ENCODE measurements at places on chromosomes 13 and 19. TPM values are rescaled to one million over a fixed set of nuclear protein-coding genes. Genes with fewer than 3 reads are reported as not detected.

DNA sequence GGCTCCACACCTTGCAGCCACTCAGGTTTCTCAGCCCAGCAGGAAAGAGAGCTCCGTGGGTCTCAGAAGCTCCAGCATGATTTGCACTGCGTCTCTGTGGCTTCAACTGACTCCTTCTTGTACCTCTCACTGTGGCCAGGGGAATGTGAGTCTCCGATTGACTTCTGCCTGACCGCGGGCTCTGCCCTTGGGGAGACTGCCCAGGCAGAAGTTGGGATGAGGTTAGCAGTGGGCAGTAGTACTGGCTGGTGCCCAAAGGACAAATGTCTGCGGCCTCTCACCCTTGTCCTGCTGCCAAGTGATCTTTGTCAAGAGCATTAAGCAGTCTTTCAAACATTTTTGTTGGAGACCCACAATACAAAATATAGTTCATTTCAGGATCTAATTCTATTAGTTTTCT, 34.4 kb upstream of the FXYD3 start:
- no peaks in the 10 kb centered on the region for H3K27me3 ChIP-seq
- no peak overlapping the region for H3K4me3 ChIP-seq
- no peaks in the 10 kb centered on the region for H3K36me3 ChIP-seq
- no peaks in the 10 kb centered on the region for H3K4me1 ChIP-seq
- no peak overlapping the region for H3K27ac ChIP-seq
- no peak for DNase-seq

- H3K27ac ChIP-seq: no peak overlapping the region
- DNase-seq: peak; percentile 84
- no peak overlapping the region for H3K4me3 ChIP-seq
- no peaks in the 10 kb centered on the region for H3K4me1 ChIP-seq
- no peaks in the 10 kb centered on the region for H3K27me3 ChIP-seq
Measured at GRCh38 chr19:18167975-18168645, 5.5 kb upstream of the IFI30 start.

The S1PR4 gene
- not detected for total RNA-seq

- H3K27me3 ChIP-seq: no peaks in the 10 kb centered on the region
- H3K36me3 ChIP-seq: no peaks in the 10 kb centered on the region
- no peak for DNase-seq
- no peak overlapping the region for H3K27ac ChIP-seq
- no peak overlapping the region for H3K4me3 ChIP-seq
Measured at GRCh38 chr13:79647533-79647932, 166.6 kb downstream of the NDFIP2 start.

GRCh38 chr19:15506074-15506571, 2.2 kb upstream of the CYP4F22 start:
- H3K4me3 ChIP-seq: no peak overlapping the region
- H3K27me3 ChIP-seq: no peaks in the 10 kb centered on the region
- H3K36me3 ChIP-seq: no peaks in the 10 kb centered on the region
- DNase-seq: no peak
- H3K4me1 ChIP-seq: no peaks in the 10 kb centered on the region

DNA sequence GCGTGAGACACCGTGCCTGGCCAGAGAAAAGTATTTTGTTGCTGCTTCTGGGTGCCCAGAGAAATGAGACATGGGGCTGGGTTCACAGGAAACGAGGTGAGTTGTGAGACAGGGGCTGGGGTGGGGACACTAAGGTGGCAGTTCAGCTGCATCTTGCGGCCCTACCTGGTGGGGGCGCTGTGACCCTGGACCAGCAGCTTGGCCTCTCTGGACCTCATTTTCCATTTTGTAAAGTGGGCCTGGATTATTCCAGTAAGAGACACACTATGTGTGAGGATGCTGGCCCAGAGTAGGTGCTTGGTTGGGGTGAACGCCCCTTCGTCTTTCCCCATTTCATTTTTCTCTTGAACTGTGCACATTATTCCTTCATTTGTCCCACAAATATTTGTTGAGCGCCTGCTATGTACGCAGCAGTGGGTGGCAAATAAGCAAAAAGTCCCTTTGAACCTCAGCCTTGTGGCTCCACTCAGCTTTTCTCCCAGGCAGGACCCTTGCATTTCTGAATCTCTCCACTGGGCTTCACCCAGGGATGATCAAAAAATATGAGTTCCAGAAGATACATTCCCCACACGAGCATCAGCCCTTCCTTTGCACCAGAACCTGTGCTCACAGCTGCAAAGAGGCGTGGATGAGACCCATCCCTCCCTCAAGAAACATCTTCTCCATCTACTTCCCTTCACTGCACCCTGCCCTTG, 26.6 kb upstream of the OR10H1 start:
- H3K27me3 ChIP-seq: no peaks in the 10 kb centered on the region
- no peak for DNase-seq
- no peak overlapping the region for H3K4me3 ChIP-seq
- H3K4me1 ChIP-seq: no peaks in the 10 kb centered on the region

- H3K4me1 ChIP-seq: no peaks in the 10 kb centered on the region
- peaks cover 11% of the 10 kb centered on the region for H3K27me3 ChIP-seq
- no peaks in the 10 kb centered on the region for H3K36me3 ChIP-seq
- no peak overlapping the region for H3K27ac ChIP-seq
- DNase-seq: no peak
Measured at GRCh38 chr13:47190696-47191305, 293.9 kb upstream of the HTR2A start.

DNA sequence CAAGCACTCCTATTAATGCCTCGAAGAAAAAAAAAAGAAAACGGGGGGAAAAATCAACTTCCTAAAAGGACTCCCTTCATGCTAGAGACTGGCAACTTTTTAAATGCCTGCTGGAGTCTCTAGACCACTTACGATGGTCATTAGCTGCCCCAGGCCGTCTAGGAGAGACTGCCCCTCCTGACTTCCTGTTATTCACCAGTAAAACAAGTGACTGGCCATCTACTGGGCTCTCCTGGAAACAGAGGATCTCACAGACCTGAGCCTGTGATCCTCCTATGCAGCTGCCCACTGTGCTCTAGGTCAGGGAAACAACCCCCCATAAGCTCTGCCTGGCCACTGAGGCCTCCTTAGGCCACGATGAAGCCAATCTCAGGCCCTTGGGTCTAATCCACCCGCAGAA, 7.4 kb downstream of the ZNF266 start:
- DNase-seq: no peak
- H3K4me3 ChIP-seq: no peak overlapping the region
- peaks cover 69% of the 10 kb centered on the region for H3K36me3 ChIP-seq
- H3K27ac ChIP-seq: no peak overlapping the region
- H3K4me1 ChIP-seq: no peaks in the 10 kb centered on the region
- H3K27me3 ChIP-seq: no peaks in the 10 kb centered on the region

The CCDC194 gene
- 1.5 TPM for total RNA-seq

DNA sequence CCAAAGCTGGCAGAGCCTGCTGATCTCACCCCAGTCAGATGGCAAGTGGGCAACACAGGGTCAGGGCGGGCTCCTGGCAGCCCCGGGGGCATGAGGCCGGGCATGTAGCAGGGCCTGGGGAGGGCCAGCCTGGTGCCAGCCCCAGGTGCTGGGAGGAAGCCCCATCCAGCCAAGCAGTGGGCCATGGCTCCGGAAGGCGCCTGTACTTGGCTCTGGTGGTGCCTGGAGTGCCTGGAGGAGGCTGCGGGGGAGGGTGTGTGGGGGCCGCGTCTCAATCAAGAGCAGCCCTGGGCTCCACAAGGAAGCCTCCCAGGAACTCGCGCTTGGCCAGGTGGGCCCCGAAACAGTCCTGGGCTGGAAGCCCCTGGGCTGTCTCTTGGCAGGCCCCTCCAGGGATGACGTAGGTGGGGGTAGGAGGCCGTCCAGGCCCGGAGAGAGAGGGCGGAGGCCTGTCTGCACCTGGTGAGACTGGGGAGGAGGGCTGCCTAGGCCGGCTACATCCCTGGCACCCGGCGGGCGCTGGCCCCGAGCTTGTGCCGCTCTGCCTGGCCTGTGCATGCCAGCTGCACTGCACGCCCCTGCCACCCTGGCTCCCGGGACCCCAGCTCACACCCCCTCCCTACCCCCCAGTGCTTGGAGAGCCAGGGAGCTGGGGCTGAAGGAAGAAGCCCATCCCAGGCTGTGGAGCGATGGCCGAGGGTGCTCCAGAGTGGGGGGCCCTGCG, 45.9 kb downstream of the COMP start:
- peak; percentile 43 for DNase-seq
- no peaks in the 10 kb centered on the region for H3K36me3 ChIP-seq
- peaks cover 18% of the 10 kb centered on the region for H3K4me1 ChIP-seq

Measured in endodermal cell (in vitro differentiated cells).